Neural progenitor cell (in vitro differentiated cells): ENCODE measurements at places on chromosomes 4 and X.

- DNase-seq: no peak
Observed at GRCh38 chr4:76277667-76278066, 26.1 kb downstream of the FAM47E start.

GRCh38 chr4:99635601-99636000 is 22.0 kb downstream of the C4orf54 start:
- no peak for DNase-seq

DNA sequence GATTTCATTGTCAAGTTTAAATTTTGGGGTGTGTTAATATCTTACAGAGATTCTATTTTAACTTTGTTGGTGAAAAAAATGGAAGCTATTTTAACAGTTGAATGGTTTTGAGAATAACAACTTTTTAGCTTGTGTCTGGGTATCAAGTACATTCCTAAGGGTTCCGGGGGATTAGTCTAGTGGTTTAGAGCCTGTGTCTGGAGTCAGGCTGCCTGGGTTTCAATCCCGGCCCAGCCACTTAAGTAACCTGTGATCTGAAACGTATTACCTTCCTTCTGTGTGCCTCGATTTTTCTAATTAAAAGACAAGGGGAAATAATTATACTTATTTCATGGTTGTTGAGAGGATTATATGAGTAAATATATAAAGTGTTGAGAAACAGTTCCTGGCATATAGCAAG is 288.6 kb upstream of the NR3C2 start:
- peak; percentile 6 for DNase-seq

DNA sequence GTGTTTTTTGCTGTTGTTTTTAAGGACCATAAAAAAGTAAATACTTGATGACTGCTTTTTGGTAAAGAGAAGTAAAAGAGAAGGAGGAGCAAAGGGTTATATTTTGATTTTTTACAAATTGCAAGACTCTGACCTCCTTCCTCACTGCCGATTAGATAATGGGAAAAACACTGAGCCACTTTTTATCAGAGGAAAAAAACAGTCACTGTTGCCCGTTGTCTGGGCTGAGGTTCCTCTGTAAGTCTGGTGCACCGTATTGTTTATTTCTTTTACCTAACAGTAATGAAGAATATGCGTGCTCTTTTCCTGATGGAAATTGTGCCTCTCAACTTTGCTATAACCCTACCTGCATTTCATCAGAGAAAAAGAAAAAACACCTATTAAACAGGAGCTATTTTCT is 178.7 kb upstream of the EMCN start:
- no peak for DNase-seq

DNA sequence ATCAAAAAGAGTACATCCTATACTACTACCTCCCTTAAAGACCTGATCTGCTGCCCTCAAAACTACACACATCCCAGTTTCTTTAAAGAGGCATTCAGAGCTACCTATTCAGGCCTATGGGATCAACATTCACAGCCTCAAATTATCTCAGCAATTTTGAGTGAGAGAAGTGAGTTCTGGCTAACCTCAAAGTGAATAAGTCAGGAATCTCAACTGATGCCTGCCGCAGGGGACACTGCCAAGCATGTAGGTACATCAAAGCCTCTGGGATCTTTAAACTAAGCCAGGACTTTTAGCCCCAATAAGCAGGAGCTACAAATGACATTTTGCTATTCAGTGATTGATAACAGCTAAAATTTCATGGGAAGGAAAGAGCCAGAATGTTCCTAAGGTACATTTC is 11.6 kb downstream of the GRPR start:
- no peak for DNase-seq

DNA sequence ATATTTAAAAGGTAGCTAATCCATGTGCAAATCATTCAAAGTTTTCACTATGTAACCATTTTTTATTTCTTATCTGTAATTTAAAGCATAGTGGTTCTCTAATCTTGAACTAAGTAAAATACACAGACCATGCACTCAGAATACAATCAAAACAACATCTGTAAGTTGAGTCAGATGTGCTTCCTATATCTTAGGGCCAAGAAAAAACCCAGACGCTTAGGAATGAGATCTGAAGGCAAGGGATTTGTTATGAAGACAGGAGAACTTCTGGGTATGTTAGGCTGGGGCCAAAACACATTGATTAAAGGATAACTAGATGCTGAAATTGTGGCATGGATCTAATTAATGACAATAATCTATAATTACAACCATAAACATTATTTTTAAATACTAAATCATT is 120.3 kb downstream of the PDE5A start:
- DNase-seq: no peak

DNA sequence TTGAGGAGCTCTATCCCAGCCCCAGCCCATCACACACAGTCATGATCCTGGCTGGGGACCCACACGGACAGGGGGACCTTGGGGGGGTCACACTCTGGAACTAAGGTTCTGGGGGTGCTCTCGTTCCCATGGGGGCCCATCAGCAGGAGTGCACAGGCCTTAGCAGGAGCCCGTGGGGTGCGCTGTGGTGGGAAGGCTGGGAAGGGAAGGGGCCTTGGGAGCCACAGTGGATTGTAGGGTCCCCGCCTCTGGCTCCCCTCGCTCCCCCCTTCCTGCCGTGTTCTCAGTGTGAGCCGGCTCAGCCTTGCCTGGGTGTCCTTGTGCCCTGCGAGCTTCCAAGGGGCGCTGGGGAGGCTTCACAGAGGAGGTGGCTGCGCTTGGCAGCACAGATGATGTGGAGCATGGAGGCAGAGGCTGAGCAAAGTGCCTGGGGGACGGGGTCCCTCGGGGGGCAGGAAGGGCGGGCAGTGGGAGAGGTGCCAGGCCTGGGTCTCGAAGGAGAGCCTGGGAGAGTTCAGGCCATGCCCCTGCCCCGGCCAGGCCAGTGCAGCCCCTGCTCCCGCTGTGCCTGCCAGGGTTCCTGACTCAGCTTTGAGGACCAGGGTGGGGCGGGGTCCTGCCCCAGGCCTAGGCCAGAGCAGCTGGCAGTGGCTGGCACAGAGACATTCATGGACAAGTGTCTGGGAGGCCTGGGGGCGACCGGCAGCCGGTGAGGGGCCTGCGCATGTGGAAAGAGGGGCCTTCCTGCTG is 5.5 kb upstream of the HGFAC start:
- no peak for DNase-seq

GRCh38 chrX:49291615-49292337 is 11.7 kb upstream of the GAGE10 start:
- DNase-seq: peak; percentile 72
